ENCODE measurements at places on chromosomes 7 and 10.

DNA sequence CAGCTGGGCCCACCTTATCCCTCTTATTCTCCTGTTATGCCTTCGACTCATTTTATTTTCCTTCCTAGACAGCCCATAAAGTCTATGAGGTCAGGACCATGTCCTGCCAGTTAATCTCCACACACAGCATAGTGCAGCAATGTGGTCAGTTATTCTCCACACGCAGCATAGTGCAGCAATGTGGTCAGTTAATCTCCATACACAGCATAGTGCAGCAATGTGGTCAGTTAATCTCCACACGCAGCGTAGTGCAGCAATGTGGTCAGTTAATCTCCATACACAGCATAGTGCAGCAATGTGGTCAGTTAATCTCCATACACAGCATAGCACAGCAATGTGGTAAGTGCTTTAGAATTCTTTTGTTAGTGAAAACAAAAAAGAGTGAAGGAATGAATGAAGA lies 77.8 kb downstream of the TEX36 start:
- no peak for DNase-seq

DNA sequence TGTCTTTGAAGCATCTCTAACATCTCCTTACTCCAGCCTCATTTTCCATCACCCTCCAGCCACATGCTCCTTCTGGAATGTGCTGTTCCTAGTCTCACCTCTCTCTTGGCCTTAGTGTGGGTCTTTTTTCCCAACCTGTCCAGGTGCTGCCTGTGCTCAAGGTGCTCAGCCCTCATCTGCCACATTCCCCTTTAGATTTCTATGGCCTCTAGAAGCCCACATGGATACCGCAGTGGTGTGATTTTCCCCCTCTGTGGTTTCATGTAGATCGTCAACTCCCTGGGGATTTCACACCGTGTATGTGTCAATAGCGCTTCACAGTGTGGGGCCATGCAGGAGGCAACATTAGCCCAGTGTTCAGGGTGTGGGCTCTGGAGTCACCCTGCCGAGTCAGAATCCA lies 32.5 kb downstream of the BMPER start:
- no peak for DNase-seq

GRCh38 chr10:128296253-128297007 lies 170.2 kb upstream of the MKI67 start:
- no peak for DNase-seq

DNA sequence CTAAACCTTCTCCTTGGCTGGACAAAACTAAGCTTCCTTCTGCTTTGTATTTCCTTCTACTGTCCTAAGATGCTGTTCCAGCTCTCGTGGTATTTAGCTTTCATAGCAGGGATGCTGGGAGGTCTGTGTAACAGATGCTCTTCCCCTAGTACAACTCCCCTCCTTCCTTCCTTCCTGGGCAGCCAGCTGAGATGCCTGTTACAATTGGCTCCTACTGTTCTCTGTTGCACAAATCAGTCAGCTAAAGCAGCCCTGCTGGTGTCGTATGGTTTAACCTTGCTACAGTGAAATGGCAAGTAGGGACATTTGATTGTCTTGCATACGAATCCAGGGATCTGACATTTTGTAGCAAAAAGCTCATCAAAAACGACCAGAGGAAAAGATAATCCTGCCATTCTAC lies 143.8 kb downstream of the ARHGAP21 start:
- DNase-seq: no peak

GRCh38 chr7:136293841-136294391 lies 316.8 kb upstream of the MTPN start:
- DNase-seq: no peak

DNA sequence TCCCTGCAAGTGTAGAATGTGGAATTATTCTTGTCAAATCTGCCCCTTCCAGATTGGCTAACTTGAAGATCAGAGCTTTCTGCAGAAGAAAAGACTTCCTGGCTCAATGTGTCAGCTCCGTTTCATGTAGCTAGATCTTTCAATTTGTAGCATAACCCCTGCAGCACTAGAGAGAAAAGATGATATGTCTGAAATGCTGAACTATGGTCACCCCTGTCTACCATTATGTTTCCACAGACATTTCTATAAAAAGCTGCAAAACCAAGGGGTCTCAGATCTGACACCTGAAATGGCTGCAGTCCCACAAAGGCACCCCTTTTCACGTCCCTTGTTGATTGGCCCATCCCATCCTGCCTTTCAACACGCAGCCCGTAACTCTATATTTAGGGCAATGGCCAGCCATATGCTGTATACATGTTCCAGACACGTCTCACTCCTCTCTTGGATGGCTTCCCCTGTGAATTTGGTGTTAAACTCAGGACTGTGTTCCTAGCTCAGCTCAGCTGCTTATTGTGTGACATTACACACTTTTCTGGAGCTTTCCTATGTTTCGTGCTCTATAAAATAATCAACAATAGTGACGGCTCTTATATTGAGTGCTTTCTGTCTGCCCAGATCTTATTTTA lies 648.6 kb upstream of the CELF2 start:
- DNase-seq: no peak

DNA sequence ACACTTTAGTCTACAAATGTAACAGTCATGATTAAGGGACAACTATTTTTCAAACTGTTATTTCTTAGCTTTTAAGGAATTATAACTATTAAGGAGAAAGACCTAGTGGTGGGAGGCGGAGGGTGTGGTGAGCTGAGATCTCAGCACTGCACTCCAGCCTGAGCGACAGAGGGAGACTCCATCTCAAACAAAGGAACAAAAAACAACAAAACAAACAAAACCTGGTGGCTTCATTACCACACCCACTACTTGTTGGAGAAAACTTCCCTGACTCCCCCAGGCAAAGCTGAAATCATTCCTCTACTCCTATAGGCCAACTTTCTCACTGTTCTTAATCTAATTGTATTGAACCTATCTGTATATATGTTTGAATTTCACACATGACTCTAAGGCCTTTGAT lies 3.2 kb downstream of the POLR1F start:
- no peak for DNase-seq

- DNase-seq: no peak
Observed at GRCh38 chr10:12655940-12656339, 306.6 kb downstream of the CAMK1D start.

DNA sequence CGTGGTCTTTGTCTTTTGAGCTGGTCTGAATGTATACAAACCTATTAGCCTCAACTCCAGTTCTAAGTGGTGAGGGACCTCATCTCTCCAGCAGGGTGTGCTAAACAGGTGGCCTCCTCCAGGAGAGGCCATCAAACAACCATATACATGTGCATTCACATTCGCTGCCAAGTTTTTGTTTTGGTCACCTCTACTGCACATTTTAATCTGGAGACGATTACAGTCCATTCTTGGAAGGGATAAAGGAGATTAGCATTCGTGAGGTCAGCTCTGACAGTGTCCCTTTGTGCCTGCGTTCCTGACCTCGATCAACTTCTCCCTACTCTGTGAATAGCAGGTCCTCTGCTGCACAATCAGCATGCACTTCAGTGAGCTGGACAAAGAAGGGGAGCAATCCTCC lies 60.8 kb downstream of the RHOBTB1 start:
- DNase-seq: no peak

- peak; percentile 92 for DNase-seq
Observed at GRCh38 chr10:75408911-75409885, 7.6 kb upstream of the ZNF503 start.

DNA sequence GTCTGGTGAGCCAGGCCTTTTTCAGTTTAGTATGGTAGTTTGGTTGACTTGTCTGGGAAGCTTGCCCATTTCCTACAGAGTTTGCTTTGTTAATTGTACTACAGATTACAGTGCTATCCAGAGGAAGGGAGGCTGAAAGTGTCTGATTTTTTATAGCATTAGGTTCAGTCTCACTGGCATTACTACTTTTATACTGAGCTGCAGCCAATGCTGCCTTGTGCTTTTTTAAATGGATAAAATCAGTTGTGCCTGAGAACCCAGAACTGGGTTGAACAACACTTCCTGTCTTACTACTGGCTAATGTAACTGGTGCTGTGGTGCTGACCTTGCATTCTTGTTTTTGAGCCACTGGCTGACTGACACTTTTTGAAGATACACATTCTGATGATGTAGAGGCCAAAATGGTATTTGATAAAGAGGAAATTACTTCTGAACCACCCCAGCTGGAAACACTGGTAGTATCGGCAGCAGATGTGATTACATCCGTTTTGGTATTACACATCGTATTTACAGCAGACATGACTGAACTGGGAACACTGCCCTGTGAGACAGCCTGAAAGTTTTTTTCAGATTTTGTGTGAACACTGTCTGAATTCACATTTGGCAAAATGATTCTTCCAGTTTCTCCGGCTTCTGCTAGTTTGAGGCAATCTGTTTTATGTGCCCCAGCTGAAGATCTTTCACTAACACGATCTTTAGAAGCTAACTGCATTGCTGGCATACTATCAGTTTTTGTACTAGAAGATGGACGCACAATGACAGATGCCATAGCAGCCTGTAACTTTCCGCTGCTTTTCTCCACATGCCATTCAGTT lies 74.1 kb downstream of the NRBF2 start:
- peak; percentile 13 for DNase-seq

- DNase-seq: no peak
Observed at GRCh38 chr7:70371652-70372051, 760.3 kb upstream of the GALNT17 start.

DNA sequence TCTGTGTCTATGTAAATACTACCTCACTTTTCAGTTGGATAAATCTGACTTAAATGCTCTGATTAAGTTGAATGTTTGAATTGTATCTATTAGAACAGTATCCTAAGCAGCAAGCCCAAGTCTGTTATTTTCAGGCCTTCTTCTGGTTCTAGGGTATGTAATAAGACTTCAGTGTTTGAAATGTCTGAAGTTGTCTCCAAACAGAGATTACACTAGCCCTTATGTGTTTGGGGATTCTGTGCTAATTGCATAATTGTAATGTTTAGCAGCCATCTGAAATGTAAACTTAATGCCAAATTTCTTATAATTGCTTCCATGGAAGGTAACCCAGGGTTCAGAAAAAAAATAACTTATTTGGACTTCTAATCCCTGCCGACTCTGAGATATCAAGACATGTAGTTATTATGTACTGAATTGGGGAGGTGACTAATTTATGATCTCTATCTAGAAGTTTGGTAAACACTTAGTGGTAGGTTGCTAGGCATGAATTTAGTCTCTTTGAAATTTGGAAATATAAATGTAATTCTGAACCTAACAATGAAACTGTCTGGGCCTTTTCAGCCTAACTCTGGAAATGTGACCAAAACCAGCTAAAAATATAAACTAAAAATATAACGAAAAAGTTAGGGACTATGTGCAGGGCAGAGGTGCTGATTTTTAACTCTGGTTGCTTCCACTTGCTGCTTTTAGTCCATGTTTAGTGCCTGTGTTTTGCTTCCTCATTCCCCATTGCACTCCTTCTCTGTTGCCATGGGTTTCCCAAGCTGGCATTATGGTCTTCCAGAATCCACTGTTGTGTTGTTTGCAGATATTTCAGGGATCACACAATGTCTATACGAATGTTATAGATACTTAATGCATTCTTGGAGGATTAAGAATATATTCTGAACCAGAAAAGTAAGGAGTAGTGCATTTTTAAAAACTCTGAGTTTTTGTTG lies 54.8 kb downstream of the MCU start:
- DNase-seq: no peak

GRCh38 chr7:90421651-90422050 lies 18.4 kb downstream of the CLDN12 start:
- no peak for DNase-seq

DNA sequence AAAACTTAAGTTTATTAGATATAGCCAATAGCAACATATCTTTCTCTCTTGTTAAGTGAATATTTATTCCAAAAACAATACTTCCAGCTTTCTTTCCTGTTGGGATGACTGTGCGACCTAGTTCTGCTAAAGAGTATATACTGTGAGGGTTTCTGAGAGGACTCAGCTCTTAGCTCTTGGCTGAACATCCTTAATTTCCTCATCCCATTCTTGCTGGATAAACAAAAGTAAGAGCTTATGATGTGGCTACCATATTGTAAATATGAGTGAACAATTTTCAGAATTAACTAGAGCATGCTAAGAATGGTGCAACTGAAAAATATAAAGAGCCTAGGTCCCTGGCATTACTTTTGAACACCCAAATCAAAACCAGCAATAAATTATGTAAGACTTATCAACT lies 279.5 kb upstream of the GNAI1 start:
- no peak for DNase-seq

- no peak for DNase-seq
Observed at GRCh38 chr7:112940314-112940732, 146.3 kb downstream of the GPR85 start.

GRCh38 chr7:157832006-157832405 lies 495.2 kb downstream of the DNAJB6 start:
- DNase-seq: no peak

DNA sequence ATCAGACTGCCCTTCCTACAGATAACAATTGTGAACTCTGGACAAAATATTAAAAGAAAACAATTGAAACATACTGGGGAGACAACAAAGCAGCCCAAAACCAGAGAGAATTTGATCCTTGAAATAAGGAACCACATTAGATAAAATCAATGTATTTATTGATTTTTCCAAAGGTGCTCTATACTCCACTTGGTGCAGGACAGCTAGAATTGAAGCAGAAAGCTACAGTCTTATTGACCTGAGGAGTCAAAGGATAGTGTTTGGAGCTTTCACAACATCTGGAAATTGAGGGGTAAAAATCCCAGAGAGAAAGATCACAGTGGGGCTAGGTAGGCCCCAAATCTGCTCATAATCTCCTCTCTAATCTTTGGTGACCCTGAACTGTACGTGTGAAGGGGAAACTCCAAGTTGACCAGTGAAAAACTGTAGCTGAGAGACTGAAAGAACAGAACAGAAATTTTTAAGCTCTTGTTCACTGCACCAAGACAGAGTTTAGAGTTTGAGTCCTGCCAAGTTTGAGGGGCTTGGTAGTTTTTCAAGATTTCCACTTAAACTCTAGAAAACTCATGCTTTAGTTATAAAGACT lies 70.2 kb downstream of the SAMD9 start:
- no peak for DNase-seq

- no peak for DNase-seq
Observed at GRCh38 chr7:93503088-93503487, 71.4 kb downstream of the CALCR start.

- DNase-seq: no peak
Observed at GRCh38 chr7:2750004-2750407, 62.0 kb downstream of the AMZ1 start.

DNA sequence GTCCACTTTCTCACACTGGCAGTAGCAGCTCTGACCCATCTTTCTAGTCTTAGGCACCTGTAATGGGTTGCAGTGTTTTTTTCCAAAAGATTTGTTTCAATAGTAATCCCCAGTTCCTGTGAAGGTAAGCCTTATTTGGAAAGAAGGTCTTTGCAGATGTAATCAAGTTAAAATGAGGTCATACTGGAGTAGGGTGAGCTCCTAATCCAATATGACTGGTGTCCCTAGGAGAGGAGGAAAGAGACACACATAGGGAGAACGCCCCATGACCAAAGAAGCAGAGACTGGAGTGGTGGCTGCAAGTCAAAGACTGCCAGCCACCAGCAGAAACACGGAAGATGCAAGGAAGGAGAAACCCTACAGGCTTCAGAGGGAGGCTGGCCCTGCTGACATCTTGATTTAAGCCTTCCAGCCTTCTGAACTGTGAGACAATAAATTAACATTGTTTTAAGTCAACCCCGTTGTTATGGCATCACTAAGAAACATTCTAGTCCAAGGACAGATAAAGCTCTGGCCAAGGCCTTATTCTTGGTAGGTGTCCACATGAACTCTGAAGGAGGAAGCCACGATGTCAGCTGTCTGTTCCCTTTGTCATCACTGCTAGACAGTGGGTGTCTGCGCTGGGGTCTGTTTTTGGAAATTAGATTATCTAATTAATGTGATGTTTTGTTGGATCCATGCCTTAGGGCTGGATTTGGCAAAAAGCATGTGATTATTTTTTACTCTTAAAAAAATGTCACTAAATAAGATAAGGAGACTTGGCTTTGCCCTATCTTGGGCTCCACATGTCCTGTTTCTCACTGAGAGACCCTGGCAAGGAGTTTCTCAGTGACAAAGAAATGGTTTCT lies 214.9 kb downstream of the KCNMA1 start:
- DNase-seq: no peak
